ENCODE measurements at places on chromosomes 16 and 17. TPM values are rescaled to one million over a fixed set of nuclear protein-coding genes. Genes with fewer than 3 reads are reported as not detected.

The CPHXL2 gene
- not detected for total RNA-seq

The DPEP3 gene
- 0.53 TPM for total RNA-seq

The PARD6A gene
- 4.7 TPM for total RNA-seq

The GRAP gene
- 20.4 TPM for total RNA-seq

The PRR11 gene
- 0.69 TPM for total RNA-seq

The SPAG5 gene
- total RNA-seq: 15.4 TPM

The CACNA1H gene
- 5.7 TPM for total RNA-seq

The MYH13 gene
- not detected for total RNA-seq

GRCh38 chr16:922051-922450 is 48.7 kb downstream of the LMF1 start:
- no peak for DNase-seq

DNA sequence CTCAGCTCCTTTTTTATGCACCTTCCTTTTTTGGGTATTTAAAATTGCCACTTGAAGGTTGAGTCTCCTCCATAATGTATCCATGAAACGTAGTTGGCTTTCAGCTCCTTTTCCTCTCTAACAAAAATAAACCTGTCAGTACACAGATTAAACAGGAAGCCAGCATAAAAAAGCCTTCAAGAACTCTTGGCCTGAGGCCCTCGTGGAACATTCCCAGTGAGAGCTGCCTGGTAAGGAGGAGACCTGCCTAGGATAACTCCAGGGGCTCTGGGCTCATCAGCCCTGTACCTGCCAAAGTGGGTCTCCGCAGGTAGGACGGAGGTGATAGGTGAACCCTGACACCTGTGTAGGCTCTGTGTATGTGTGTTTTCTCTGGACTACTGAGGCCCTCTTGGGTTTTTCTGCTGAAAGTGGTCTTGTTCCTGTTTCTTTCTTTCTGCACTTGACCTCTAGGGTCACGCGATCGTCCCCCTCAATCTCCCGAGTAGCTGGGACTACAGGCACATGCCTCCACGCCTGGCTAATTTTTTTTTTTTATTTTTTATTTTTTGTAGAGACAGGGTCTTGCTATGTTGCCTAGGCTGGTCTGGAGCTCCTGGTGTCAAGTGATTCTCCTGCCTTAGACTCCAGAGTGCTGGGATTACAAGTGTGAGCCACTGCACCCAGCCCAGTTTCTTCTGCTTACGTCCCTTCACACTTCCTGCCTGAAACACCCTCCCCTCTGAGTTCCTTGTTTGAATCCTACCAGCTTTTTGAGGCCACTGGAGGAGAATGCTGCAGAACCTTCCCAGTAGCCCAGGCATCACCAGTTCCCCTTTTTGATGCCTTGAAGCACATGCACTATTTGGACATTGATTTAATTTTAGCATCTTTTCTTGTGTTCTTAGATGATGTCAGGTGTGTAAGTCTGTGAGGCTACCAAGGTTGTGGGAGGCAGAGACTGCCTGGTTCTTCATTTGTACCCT is 9.8 kb downstream of the PGS1 start:
- DNase-seq: peak; percentile 64

DNA sequence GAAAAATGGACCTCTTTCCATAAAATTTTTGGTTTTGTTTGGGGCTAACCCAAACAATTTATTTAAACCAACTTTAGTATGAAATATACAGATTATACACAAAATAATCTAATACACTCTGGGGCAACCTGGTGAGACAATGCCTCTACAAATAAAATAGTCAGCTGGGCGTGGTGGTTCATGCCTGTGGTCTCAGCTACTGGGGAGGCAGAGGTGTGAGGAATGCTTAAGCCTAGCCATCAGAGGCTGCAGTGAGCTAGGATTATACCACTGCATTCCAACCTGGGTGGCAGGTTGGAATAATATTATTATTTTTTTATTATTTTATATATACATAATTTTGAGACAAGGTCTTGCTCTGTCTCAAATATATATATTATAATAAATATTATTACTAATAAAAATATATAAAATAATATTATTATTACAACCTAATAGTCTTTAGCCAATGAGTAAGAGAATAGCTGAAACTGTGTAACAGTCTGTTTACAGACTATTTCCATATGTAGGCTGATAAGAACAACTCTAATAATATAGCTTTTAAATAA is 50.5 kb downstream of the GLG1 start:
- DNase-seq: no peak

- DNase-seq: no peak
These were observed 213.1 kb downstream of the SEC14L1 start for GRCh38 chr17:77353684-77354419.

DNA sequence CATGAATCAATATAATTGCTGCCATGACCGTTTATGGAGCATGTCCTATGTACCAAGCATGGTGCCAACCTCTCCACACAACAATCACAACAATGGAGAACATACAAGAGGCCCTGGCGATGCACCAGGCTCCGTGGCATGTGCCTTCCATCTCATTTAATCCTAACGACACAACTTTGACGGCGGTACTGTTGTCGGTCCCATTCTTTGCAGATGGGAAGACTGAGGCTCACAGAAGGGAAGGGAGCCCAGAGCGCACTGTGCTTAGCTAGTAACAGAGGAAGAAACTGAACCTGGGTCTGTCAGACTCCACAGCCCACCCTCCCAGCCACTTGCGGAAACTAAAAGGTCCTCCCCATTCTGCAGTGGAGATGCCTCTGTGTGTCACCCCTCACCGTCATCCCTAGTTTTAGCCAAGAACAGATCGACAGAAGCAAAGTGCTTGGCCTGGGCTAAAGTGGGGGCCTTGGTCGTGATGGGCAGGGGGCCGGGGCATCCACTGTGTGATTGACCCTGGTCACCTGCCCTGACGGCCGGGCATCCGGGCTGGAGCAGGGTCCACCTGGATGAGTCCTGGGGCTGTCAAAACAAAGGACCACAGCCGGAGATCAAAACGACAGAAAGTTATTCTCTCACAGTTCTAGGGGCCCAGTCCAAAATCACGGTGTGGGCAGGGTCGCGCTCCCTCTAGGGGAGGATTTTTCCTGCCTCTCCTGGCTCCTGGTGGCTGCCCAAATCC is 183.9 kb downstream of the C16orf95 start:
- DNase-seq: no peak

- no peak for DNase-seq
These were observed 29.6 kb downstream of the COG4 start for GRCh38 chr16:70493802-70494201.

GRCh38 chr16:85286066-85286831 is 174.0 kb upstream of the CIBAR2 start:
- no peak for DNase-seq

DNA sequence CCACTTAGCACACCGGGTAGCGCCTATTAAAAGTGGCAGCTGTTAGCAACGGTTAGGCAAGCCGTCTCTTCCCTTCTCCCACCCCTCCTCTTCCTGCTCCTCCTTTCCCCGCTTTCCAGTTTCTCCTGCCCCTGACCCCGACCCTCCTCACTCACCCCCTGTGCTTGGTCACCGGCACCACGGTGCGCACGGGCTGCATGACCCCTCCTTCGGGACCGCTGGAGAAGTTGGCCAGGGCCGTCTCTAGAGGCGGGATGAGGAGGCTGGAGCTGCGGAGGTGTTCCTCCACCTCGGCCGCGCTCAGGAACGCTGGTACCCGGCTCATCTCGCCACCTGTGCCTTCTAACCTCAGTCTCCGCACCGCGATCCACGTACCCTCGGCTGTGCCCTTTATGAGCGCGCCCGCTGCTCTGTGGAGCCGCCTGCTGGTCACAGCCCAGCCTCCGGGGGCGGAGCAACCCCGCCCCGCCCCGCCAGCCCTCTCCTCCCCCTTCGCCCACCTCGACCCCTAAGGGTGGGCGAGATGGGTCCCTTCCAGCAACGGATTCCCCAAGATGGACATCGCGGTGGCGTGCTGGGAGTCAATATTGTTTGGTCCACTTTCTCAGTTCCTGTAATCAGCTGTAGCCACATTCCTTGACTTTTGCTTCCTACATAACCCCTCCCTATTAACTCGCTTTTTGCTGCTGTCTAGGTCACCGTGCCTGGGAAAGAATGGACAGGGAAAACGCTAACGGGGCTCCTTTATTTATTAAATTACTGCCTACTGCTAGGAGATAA is at the start of gene CRYM:
CRYM (minus strand) TSS at position 364 of the 780 bp plus-strand sequence; CDS start at position 325, 39 bp downstream.
- DNase-seq: peak; percentile 46

DNA sequence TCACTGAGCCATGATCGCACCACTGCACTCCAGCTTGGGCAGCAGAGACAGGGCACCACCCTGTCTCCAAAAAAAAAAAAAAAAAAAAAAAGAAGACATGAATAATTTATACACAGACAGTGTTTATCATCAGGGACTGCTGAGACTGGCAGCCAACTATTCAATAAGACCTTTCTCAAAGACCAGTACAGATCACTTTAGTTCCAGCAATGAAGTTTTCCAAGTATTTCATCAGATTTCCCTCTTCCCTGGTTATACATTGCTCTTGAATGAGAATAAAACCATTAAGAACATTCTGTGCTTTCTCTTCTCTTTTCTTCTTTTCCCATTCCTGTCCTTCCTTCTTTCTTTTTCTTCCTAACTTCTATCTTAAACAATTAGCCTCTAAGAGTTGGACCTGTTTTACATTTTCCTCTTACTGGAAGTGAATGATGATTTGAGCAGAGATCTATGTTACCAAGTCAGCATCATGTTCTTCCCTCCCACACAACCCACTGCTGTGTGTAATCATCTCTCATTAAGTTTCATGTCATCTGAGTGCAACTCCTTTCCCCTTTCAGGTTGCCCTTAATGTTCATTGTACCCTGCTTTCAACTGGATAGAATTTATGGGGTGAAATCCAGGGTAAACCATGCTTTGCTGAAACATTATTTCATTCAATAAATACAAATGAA is 35.9 kb upstream of the SMIM36 start:
- DNase-seq: no peak

GRCh38 chr16:49524216-49524946 is 150.8 kb downstream of the C16orf78 start:
- no peak for DNase-seq

GRCh38 chr16:50038286-50038685 is 13.3 kb downstream of the CNEP1R1 start:
- no peak for DNase-seq

DNA sequence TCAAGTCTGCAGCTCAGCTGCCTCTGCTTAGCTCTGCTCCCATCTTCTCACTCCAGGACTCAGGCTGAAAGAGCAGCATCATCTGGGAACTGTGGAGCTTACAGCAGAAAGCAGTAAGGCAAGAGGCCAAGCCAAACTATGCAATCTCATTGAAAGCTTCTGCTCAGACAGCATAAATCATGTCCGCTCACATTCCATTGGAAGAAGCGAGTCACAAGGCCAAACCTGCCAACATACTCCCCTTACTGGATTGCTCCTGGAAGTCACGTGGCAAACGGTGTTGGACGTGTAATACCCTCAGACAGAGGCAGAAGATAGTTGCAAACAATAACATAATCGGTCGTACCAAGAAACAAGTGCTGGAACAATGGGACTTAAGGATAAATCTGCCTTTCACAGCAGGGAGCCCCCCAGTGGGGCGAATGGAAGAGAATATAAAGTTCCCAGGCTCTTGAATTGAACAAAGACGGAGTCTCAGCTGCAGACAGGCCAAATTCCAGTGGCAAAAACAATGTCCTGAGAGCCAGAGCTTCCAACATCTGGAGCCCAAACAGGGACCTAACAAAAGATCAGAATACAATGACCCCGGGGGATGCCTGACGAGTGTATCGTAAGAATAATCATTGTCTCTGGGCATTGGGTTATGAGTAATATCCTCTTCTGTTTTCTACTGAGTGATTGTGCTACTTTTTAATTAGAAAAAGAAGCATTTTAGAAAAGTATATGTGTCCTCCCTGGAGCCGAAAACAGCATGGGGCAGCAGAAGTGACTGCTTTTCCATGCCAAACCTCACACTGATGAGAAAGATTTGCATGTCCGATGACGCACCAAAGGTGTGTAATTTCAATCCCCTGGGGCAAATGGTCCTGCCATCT is 68.4 kb downstream of the CMC2 start:
- no peak for DNase-seq

DNA sequence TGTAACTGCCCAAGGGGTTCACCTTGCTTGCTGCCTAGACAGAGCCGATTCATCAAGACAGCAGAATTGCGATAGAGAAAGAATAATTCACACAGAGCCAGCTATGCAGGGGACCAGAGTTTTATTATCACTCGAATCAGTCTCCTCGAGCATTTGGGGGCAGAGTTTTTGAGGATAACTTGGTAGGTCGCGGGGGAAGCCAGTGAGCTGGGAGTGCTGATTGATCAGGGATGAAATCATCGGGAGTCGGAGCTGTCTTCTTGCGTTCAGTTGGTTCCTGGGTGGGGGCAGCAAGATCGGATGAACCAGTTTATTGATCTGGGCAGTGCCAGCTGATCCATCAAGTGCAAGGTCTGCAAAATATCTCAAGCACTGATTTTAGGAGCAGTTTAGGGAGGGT is 9.1 kb downstream of the ITGAM start:
- DNase-seq: no peak

GRCh38 chr17:21129023-21129681 is 2.4 kb downstream of the DHRS7B start:
- DNase-seq: no peak

GRCh38 chr17:31564883-31565301 is 173.4 kb downstream of the RAB11FIP4 start:
- DNase-seq: no peak

- no peak for DNase-seq
These were observed 11.8 kb upstream of the CDC42EP4 start for GRCh38 chr17:73323409-73324159.

DNA sequence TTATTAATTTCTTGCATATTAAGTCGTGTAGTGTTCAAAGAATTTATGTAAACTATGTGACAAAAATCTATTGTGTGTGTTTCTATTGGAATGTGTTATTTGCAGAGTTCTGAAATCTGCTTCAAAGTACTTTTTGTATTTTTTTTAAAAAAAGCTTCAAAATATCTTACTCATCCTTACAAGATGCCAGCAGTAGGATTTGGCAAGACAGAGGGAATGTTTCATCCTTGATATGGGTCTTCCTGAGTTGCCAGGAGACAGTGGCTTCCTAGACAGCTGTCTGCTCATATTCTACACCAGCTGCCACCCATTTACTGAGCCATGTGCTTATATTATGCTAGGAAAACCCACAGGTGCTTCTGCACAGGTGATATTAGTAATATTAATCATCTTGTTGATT is 36.4 kb downstream of the EFCAB5 start:
- no peak for DNase-seq

DNA sequence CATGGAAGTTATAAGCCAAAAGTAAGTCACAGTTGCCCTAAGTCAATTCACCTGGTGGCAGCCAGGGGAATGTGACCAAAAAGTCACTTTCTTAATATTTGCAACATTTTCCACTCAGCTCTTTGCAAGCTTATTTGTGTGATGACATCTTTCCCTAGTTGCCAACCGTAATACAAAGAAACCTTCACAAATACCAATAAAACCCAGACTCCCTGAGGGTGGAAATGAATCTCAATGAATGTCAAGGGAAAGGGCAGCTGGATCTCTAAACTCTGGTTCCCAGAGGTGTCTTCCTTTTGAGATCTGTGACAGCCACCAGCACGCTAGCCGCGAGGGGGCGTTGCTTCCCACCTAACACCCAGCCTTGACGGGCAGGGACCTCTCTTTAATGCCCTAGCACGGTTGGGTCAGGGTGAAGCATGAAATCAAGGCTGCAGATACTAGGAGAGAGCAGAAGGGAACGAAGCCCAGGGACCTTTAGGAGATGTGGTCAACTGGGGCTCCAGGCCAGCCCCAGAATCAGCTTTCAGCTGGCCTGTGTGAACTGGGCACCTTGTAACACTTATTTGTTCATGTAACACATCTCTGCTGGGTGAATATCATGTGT is 82.2 kb downstream of the CMC2 start:
- DNase-seq: peak; percentile 10
